ENCODE measurements at places on chromosomes 3 and 15.

DNA sequence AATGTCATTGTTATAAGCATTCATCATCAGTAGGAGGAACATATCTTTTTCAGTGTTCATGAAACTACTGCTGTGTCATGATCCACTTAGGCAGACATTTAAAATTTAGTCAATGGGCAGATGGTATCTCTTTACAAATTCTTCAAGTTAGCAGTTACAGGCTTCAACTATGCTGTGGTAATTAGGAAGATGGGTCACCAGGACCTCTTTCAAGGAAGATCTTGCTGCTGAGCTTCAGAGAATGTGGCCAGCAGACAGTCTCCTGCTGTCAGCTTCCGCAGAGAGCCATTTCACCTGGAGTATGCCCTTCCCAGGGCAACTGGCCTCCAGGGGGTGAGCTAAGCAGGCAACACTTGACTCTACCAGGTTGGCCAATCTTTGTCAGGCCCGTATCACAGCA, 19.4 kb downstream of the IFT57 start:
- DNase-seq: no peak

DNA sequence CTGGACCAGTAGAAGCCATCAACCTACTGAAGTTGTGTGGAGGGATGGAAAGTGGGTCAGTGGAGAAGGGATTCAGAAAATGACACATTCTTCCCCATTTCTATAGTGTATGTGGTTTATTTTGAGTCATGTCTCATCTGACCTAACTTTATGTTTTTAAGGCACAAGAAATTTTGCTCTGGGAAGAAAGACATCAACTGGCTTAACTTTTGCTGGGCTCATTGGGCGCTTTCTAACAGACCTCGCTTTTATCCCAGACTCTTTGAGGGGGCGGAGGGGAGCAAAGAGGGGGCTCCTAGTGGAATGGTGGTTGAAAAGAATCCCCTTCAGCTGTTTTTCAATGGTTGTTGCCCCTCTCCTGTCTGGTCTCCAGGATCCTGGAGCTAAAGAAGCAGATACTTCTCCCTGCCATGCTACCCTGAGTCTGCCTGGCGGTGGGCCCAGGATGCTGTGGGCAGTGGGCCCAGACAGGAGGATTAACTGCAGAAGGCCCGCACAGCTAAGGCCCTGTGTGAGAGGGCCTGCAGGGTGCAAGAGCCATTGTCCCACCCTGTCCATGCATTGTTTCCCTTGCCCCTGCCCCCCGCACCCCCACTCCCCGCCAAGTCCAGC, 14.5 kb downstream of the CSRNP1 start:
- no peak for DNase-seq

- DNase-seq: no peak
Observed at GRCh38 chr3:43624619-43625305, 3.0 kb upstream of the ANO10 start.

GRCh38 chr3:82293867-82294266, 532.4 kb upstream of the GBE1 start:
- no peak for DNase-seq

GRCh38 chr15:67413770-67414390, 107.1 kb upstream of the C15orf61 start:
- DNase-seq: no peak

- no peak for DNase-seq
Observed at GRCh38 chr3:158701420-158702065, 29.1 kb upstream of the LXN start.

GRCh38 chr3:114293838-114294535, at the start of gene TIGIT:
Gene TIGIT, plus strand, starts transcription at chr3:114294028. Its CDS starts 34 bp downstream, at chr3:114294062.
- DNase-seq: no peak

DNA sequence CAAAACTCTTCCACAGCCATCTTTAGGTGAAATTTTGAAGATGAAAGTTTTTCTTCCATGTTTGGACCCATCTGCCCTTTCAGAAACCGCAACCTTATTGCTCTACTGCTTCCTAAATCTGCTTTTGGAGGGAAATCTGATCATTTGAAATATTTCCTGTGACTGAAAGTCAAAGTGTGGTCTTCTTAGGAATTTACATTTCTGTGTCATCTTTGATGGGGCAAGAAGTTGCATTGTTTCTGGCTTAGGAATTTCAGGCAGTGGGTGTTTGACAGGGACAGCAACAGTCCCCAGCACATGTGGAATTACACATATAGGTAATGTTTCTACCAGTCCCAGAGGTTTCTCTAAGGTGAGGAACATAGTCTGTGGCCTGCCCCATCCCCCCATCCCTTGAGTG, 5.3 kb upstream of the TYRO3 start:
- DNase-seq: no peak

GRCh38 chr15:80234883-80235282, 17.1 kb downstream of the CTXND1 start:
- DNase-seq: no peak

DNA sequence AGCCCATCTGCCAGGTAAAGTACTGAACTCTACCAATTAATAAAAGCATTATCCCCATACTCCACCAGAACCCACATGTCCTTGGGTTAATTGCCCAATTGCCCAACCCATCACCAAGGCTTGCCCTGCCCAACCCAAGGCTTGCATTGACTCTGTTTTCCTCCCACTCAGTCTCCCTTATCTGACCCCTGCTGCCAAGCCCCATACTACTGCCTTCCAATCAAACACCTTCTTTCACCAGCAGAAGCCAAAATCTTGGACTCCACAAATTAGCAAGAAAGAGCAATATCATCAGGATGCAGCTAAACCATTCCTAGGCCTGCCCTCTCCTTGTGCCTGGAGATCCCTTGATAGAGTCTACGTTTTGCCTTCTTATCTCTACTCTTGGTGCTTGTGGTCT, 602.9 kb downstream of the NTRK3 start:
- no peak for DNase-seq

DNA sequence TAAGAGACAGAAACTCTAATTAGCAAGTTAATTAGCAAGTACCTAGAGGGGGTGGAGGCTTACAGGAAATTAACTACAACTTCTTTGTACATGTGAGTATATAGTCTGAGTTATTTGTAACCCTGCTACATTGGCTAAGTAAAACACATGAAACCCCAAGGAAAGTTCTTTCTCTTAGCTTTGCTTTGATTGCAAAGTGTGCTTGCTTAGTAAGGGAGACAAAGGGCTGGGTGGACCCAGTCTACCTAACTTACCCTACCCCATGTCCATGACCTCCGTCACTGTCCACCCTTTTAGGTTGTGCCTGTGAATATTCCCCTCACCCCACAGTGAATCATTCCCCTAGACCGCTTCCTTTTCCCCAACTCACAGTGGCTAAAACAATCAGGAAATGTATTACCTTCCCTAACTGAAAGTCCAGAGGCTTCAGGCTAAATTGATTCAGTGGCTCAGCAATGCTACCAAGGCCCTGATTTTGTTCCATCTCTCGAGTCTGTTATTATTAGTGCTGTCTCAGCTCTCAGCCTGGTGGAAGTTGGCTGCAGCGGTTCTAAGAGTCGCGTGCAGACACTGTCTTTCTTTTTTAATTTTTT, 31.1 kb upstream of the RYR3 start:
- DNase-seq: no peak

DNA sequence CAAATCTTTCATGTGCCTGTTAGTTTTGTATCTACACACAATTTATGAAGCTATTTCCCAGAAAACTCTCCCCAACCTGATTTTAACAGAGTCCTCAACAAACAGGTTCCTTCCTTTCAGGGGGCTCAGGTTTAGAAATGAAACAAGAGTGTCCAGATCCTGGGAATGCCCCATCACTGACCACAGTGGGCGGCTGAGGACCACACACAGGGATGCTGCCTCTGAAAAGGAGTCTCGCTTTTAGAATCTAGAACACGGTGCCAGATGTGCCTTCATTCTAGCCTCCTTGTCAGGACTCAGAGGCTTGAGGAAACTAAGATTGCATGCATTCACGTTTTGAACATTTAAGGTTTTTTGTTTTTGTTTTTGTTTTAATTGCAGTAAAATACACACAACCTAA, 115.0 kb downstream of the FOXB1 start:
- no peak for DNase-seq

GRCh38 chr3:161409069-161409468, 37.8 kb upstream of the SPTSSB start:
- peak; percentile 81 for DNase-seq

GRCh38 chr3:151306168-151306810, 10.3 kb downstream of the GPR87 start:
- no peak for DNase-seq

GRCh38 chr15:39625856-39626255, 45.0 kb downstream of the THBS1 start:
- DNase-seq: no peak

DNA sequence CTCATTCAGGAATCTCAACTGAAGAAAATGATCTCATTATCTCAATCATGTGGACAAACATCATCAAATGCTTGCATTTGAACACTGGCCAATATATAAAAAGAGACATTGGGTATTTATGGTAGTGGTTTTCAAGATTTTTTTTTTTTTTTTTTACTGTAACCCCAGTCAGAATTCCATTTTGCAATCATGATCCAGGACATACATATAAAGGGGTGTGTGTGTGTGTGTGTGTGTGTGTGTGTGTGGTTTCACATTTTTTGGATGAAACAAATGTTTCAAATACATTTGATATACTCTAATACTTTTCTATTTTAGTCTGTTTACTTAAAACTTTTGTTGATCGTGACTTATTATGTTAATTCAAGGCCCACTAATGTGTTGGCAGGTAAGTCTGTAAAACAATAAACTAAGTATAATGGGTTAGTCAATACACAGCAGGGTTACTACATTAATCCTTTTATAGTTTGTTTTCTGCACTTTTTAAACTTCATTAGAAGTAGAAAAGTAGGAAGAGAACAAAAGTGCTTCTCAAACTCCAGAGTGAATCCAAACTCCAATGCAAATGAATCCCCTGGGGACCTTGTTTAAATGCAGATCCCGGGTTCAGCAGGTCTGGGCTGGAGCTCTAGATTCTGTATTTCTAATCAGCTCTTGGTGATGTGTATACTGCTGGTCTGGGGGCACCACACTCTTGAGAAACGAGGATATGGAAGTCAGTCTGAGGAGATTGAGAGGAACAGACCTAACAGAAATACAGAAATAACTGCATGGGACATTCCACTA, 17.6 kb downstream of the THRB start:
- no peak for DNase-seq

GRCh38 chr3:4888913-4889846, 90.1 kb upstream of the BHLHE40 start:
- DNase-seq: no peak

DNA sequence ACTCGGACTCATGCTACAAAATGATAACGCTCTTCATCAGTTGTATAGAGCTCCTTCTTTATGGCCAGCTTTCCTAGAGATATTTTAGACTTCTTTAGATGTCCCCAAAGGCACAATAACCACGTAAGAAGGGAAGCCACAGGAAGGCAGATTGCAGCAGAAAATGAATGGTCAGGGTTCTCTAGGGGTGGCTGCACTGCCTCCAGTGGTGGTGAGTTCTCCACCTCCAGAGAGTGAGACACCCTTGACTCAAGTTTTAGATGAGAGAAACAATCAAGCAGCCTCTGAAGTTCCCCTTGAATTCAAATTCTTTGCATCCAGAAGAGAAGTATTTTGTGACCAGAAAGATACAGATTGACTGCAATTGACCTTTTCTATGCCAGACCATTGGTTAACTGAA, 191.5 kb downstream of the TP63 start:
- no peak for DNase-seq

- no peak for DNase-seq
Observed at GRCh38 chr3:114650808-114651207, 357.0 kb downstream of the TIGIT start.

DNA sequence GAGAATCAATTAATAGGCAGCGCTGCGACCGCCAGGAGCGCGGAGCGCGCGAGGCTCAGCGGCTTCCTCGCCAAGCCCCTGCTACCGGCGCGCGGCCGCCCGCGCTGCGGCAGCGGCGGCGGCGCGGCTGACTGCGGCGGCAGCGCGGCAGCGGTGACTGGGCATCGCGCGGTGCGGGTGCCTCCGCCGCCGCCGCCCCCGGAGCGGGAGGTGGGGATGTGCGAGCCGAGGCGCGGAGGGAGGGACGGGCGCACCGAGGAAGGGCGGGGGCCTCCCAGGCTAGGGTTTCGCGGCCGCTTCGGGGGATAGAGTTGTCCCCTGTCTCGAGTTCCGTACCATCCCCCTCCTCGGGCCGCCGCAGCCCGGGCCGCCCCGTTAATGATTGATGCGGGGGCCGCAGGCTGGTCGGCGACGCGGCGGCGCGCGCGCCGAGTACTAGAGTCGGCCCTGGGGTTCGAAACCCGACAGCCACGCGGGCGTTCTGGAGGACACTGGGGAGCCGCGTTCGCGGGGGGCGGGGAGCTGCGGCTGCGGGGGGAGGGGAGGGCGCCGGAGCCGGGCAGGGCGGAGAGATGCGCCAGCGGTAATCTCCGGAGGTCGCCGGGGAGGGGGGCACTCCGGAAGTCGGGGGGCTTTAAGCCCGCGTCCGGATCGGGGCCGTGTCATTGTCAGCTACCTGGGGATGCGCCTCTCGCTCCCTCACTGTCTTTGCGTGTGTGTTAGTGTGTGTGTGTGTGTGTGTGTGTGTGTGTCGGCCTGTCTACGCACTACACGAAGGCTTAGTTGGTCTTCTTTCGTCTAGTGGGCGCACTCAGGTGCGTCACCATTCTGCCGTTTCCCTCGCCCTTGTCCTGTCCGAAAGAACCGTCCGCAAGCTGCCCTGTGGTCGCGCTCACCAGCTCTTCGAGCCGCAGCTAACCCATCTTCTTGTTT, at the start of gene PAQR9:
TSS of gene PAQR9 (minus strand) at position 159 of the 933 bp plus-strand sequence. CDS start 338 bp downstream, outside the sequence.
- peak; percentile 56 for DNase-seq

DNA sequence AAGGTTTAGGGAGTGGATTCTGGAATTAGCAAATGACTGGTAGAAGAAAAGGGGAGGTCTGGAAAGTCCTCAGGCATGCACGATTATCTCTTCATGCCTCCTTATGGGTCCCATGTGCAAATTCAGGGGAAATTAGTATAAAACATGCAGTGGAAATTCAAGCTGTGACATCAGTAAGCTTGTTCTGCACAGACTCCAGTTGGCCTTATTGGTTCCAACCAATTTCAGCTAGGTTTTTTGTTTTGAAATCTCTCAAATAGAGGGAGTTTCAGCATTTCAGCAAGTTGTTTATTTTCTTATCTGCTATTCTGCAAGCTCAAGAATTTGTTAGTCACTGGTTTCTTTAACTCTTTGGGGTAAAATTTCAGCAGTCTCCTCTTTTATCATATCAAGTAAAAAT, 774 bp upstream of the TMCO5A start:
- no peak for DNase-seq

- no peak for DNase-seq
Observed at GRCh38 chr3:152557302-152557999, 277.5 kb upstream of the P2RY1 start.

DNA sequence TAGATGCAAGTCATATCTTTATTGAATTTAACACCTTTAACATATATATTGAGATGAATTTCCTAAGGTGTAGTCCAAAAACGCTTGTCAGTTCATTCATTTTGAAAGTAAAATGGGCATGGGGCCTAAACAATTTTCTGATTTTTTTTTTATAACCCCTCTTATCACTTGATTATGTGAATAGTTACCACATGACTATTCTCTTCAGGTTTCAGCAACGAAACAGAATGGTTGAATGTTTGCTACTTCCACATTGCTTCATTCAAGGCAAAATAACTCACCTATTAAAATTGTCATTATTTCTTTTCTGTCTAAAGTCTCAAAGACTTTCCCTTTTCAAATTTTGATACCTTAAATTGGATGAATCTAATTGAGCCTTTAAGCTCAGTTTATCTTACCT, 96.4 kb downstream of the MBNL1 start:
- DNase-seq: no peak

- DNase-seq: peak; percentile 68
Observed at GRCh38 chr15:66751579-66751978, 49.5 kb downstream of the SMAD6 start.

- DNase-seq: peak; percentile 66
Observed at GRCh38 chr3:142888481-142889211, at the start of gene PCOLCE2. Gene PCOLCE2, minus strand, starts transcription at chr3:142889083. Its CDS starts 187 bp downstream, at chr3:142888896.

GRCh38 chr15:65413760-65414144, 9.0 kb downstream of the IGDCC4 start:
- DNase-seq: no peak

Data from COR-L47 (cell line).